Keratinocyte (primary cell): ENCODE measurements at places on chromosomes 16 and 17.

DNA sequence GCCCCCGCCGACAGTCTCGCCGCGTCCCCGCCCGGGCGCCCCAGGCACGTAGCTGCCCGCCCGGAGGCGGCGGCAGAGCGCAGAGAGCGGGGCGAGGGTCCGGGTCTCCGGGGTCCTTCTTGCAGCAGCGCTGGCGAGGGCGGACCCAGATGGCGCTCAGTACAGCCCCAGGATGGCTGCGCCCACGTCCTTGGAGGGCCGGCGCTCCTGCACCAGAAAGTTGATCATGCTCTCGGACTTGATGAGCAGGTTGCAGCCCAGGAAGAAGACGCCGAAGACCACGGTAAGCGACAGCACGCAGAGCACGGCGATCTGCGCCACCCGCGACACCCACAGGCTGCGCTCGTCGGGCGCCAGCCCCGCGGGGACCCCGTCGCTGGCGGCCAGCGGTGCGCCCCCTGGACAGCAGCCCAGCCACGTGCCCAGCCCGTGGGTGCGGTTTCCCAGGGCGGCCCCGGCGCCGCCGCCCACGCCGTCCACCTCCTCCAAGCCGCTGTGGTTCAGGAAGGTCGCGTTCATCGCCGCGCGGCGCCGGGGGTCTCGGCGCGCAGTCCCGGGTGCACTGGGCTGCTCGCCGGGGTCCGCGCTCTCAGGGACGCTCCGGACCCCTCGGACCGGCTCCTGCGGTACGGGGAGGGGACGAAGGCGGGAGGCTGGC, 435 bp downstream of the RPRML start:
- H3K36me3 ChIP-seq: no peaks in the 10 kb centered on the region
- H3K27ac ChIP-seq: no peak overlapping the region

- H3K4me3 ChIP-seq: peak within 1 kb of the TSS; percentile 72
- peak within 1 kb of the TSS; percentile 37 for H3K27ac ChIP-seq
- DNase-seq: peak; percentile 79
- peaks cover 5% of the 10 kb centered on the region for H3K4me1 ChIP-seq
- peaks cover 15% of the 10 kb centered on the region for H3K36me3 ChIP-seq
- H3K27me3 ChIP-seq: no peaks in the 10 kb centered on the region
Observed at GRCh38 chr17:42964161-42964932, at the start of gene AARSD1. AARSD1 (minus strand) TSS chr17:42964454; CDS start chr17:42964440, 14 bp downstream.

DNA sequence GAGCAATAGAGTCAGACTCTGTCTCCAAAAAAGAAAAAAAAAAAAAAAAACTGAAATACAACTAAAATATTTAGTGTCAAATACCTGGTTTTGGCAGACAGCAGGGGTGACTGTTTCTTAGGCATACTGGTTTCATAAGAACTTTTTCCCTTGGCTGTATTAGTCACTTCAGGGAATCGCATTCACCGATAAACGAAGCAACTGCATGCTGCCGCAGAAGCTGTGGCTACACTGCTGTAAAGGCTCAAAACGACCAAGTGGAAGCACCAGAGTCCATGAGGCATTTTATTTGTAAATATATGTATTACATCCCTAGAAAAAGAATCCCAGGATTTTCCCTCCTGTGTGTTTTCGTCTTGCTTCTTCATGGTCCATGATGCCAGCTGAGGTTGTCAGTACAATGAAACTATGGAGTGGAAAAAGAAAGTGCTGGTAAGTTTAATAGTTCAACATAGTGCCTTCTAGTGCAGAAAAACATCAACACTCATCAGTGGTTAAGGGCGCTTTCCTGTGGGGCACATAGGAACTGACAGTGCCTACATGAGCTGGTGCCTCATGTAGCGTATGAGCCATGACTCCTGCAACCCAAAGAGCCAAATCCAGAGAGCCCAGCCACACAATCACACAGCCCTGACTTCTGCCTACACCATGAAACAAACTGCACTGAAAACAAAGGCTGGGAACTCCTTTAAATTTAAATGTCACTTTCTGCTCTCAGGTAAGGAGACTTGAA, 7.3 kb downstream of the RPS15A start:
- H3K4me1 ChIP-seq: peaks cover 24% of the 10 kb centered on the region
- no peak for DNase-seq
- H3K4me3 ChIP-seq: no peak overlapping the region
- H3K27ac ChIP-seq: no peak overlapping the region
- H3K27me3 ChIP-seq: no peaks in the 10 kb centered on the region

DNA sequence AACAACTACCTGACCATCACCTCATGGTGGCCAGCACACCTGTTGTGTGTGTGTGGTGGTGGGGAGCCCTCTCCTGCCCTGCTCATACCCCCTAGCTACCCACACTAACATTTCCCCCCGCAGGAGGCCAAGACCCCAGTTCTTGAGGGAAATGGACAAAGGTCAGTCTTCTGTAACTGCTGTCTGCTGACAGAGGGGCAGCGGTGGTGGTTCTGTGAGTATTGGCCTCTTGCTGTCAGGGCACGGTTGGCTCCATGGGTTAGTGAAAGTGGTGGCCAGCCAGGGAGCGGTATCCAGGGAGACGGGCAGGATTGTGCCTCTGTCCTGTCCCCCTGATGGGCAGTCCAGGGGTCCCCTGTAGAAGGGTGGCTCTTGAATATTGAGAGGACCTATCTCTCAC, 26.2 kb downstream of the ZNF778 start:
- H3K36me3 ChIP-seq: no peaks in the 10 kb centered on the region
- no peak for DNase-seq
- H3K4me1 ChIP-seq: no peaks in the 10 kb centered on the region
- no peak overlapping the region for H3K27ac ChIP-seq
- H3K27me3 ChIP-seq: no peaks in the 10 kb centered on the region

DNA sequence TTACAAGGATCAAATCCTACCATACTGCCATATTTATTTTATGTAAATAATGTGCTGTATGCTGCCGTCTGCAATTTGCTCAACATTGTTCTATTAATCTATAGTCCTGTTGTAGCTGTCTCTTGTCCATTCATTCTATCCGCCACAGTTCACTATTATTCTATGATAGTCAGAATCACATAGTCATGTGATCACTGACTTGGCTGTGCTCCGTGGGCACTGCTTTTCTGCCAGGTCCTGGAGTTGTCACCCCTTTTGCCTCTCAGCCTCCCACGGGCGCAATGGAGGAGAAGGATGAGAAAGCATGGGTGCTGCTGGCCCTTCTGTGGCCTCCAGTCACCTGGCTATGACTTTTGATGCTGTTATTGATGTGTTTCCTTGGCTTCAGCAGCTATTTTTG, 37.3 kb upstream of the ANKFY1 start:
- H3K4me1 ChIP-seq: no peaks in the 10 kb centered on the region
- no peak overlapping the region for H3K27ac ChIP-seq
- no peaks in the 10 kb centered on the region for H3K27me3 ChIP-seq
- H3K36me3 ChIP-seq: peaks cover 19% of the 10 kb centered on the region

DNA sequence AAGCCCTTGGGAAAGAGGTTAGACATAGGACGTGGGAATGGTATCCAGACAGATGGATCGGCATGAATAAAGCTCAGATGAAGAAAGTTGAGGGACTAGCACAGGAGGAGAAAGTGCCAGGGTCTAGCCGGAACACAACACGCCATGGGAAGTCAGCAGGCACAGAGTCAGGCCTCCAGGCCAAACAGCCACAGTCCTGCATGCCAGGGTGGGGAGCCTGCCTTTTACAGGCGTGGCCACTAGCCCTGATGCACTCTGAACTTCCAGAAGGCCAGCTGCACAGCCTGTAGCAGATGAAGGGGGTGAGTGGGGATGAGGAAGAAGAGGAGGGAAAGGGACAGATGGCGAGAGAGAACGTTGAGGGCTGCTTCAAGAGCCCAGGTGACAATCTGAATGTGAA, 5.2 kb downstream of the B9D1 start:
- no peaks in the 10 kb centered on the region for H3K36me3 ChIP-seq

- DNase-seq: no peak
- peaks cover 3% of the 10 kb centered on the region for H3K4me1 ChIP-seq
- no peak overlapping the region for H3K4me3 ChIP-seq
- H3K27me3 ChIP-seq: no peaks in the 10 kb centered on the region
Observed at GRCh38 chr17:72344613-72345012, 223.8 kb downstream of the SOX9 start.

GRCh38 chr16:52787709-52788108, 240.8 kb upstream of the TOX3 start:
- no peak overlapping the region for H3K4me3 ChIP-seq
- no peaks in the 10 kb centered on the region for H3K4me1 ChIP-seq
- H3K36me3 ChIP-seq: no peaks in the 10 kb centered on the region
- no peaks in the 10 kb centered on the region for H3K27me3 ChIP-seq

DNA sequence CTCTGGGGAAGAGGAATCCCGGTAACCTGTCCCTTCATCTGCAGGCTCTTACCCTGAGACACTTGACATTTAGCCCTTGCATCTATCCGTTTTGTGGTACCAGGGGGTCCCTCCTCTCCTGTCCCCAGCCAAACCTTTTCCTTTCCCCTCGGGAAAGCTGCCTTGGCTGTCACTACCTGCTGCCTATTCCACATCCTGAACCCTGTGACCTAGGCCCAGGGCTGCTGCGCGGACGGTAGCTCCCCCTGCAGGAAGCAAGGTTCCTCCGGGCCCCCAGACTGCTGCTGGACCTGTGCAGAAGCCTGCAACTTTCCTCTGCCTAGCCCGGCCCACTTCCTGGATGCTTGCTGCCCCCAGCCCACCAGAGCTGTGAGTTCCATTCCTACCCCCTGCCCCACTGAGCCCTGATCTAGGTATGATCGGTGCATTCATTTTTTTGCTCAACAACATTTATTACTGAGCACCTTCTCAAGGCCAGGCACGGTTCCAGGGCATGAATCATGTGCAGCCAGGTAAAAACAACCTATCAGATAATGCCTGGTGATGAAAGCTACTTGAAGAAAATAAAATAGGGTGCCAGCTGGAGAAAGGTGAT, 10.5 kb upstream of the ALDOA start:
- no peaks in the 10 kb centered on the region for H3K27me3 ChIP-seq
- DNase-seq: no peak
- H3K36me3 ChIP-seq: no peaks in the 10 kb centered on the region
- H3K4me1 ChIP-seq: peaks cover 27% of the 10 kb centered on the region

GRCh38 chr17:78886954-78887353, 16.0 kb downstream of the CEP295NL start:
- H3K27ac ChIP-seq: no peak overlapping the region
- peaks cover 11% of the 10 kb centered on the region for H3K27me3 ChIP-seq
- H3K4me3 ChIP-seq: no peak overlapping the region
- H3K4me1 ChIP-seq: peaks cover 9% of the 10 kb centered on the region

DNA sequence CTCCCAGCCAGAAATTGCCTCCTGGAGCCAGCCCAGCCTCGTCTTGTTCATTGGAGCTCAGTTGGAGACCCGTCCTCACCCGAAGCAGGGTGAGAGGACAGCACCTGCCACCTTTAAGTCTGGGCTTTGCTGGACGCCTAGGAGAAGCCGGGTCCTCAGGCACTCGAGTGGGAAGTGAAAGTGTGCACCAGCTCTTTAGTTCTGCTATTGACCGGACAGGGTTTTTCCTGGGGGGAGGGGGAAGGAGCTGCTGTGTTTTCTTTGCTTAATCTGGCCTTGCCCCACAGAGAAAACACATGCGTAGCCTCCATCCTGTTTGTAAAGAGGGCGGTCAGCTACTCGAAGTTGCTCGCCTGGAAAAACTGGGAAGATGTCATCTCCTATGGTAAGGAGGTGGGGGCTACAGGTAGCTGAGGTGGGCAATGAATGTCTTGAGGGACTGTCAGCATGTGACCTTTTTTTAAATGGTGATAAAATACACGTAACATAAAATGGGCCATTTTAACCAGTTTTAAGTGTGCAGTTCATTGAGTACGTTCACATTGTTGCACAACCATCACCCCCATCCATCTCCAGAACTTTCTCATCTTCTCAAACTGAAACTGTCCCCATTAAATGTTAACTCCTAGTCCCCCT, 34.4 kb downstream of the CMIP start:
- no peak overlapping the region for H3K27ac ChIP-seq
- H3K4me3 ChIP-seq: no peak overlapping the region
- no peak for DNase-seq
- peaks cover 12% of the 10 kb centered on the region for H3K36me3 ChIP-seq

DNA sequence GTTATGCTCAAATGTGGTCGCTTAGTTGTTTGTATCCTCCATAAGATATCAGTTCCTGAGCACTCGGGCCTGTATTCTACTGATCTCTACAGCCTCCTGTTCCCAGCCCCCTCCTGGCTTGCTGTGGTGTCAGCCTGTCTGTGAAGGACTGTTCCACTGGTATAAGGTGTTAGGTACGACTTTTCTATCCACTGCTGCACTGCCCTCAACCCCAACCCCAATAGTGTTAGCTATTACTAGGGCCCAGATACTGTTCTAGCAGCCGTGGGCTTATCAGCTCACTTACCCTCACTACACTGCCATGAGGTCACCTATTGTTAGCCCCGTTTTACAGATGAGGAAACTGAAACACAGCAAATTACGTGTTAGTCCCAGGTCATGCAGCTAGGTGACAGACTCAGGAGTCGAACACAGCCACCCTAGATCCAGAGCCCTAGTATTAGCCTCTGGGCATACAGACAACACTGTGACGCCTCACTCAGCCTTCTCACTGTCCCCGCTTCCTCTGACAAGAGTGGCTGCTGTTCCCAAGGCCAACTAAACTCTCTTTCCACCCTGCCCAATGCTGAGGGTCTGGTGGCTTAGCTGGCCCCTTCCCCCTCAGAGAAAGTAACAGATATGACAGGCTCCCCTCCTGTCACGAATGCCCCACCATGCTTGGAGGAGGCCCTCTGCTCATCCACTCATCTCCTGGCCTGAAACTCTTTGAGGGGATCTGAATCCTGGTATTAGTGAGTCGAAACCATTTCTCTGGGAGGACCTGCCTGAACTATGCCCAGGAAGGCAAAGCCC, 25.6 kb upstream of the ZNF652 start:
- no peak overlapping the region for H3K27ac ChIP-seq
- peaks cover 18% of the 10 kb centered on the region for H3K4me1 ChIP-seq
- H3K27me3 ChIP-seq: peaks cover 2% of the 10 kb centered on the region
- no peaks in the 10 kb centered on the region for H3K36me3 ChIP-seq
- no peak overlapping the region for H3K4me3 ChIP-seq
- no peak for DNase-seq

DNA sequence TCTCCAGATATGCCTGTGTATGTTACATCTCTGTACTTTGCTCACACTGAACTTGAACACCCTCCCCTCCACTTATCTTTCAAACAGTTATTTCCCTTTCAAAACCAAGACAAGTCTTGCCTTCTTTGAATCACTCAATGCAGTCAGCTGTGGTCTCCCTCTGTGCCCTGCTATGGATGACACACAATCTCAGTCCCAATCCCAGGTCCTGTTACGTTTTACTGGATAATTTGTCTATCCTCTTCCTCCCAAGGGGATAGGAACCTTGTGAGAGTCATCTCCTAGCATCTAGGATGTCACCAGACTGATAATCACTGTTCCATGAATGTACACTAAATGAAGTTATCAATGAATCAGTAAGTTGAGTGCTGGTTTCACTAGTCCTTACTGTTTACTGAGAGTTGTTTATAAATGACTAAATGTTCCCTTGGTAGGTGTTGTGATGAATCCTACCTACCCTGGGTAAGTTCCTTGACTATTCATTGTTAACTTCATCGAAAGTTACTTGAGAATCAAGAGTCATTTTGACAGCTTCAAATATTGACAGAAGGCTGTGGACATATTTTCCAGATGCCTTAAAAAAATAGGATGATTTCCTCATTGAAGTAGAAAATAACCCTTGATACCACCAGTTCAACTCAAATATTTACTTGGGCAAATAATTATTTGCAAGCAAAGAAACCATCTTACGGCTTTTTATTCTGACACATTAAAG, 244.9 kb downstream of the PRKCA start:
- no peak overlapping the region for H3K27ac ChIP-seq
- peaks cover 24% of the 10 kb centered on the region for H3K4me1 ChIP-seq
- no peaks in the 10 kb centered on the region for H3K36me3 ChIP-seq

GRCh38 chr17:19386051-19386929, 700 bp downstream of the MFAP4 start:
- H3K27me3 ChIP-seq: no peaks in the 10 kb centered on the region
- H3K4me1 ChIP-seq: peaks cover 19% of the 10 kb centered on the region
- peaks cover 12% of the 10 kb centered on the region for H3K36me3 ChIP-seq
- DNase-seq: no peak
- H3K27ac ChIP-seq: peak overlapping the region; percentile 13
- H3K4me3 ChIP-seq: no peak overlapping the region
